ENCODE measurements at places on chromosomes 2 and 18.
A peak's percentile ranks its signal among the peaks of the same experiment; 100 is the strongest.

GRCh38 chr2:241187918-241188234, 601 bp upstream of the ANO7 start:
- DNase-seq = no peak

GRCh38 chr2:113878743-113879142, 11.1 kb upstream of the ACTR3 start:
- DNase-seq = no peak

DNA sequence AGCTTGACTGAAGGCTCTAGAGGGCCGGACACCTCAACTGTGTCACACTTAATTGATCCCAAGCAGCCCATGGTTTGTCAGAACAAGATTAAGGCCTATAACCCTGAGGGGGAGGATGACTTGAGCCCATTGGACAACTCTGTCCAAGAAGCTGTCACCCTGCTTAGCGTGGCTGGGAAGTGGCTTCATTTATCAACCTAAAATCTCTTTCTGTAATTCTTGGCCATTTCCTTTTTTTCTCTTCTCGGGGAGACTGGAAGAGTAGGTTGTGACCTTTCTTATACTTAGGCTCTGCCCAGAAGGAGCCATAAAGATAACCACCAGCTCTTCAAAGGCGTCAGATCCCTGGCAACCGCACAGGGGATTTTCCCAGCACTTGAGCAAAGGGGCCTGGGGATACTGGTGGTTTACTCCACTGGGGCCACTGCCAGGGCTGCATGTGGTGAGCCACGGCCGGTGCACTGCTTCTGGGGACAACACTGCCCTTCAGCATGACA, 265.5 kb downstream of the CYRIA start:
- DNase-seq = no peak

DNA sequence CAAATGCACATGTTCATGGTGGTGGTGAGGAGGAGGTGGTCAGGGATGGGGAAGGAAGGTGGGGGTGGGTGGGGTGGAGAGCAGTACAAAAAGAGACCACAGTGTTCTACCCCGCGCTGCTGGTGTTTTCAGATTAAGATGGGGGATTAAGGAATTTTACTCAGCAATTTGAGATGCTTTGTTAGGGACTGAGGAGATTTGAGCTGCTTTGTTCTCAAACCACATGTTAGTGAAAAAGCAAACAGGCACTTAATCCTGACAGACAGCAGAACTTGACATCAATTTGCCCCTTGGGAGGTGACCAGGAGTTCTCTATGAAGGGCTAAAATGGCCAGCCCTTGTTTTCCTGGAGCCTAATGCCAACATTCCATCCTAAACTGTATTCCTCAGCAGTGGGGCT, 244.5 kb downstream of the MEIS1 start:
- DNase-seq = no peak

DNA sequence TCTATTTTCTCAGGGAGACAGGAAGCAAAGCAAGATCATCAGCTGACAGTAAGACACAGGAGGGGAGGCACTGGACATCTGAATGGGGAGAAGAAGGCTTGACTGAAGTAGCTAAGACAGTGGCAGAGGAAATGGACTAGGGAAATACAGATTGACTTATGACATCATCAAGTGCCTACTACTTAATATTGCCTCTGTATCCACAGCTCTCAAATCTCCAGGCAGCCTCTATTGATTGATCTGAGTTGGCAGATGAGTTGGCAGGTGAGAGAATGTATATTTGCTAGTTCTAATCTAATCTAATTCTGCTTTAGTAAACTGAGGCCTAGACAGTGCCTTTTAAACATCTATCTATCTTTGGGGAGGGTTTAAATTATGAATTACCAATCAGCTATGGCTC, 242.1 kb downstream of the SLC8A1 start:
- DNase-seq = no peak

- no peak for DNase-seq
These were observed 23.7 kb downstream of the CYP27A1 start for GRCh38 chr2:218805627-218806026.

DNA sequence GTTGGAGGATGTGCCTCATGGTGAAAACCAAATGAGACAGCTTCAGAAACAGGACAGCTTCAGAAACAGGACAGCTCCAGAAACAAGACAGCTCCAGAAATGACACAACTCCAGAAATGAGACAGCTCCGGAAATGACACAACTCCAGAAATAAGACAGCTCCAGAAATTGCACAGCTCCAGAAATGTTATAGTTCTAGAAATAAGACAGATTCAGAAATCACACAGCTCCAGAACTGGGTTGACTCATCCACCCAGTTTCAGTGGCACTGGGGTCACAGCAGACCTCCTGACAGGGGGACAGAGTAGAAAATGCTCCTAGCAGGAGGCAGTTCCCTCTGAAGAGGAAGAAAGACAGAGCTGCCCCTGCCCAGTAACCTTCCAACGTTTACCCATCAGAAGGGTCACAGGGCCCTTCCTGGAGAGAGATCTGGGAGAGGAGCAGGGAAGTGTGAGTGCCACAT, 26.9 kb upstream of the COL6A3 start:
- no peak for DNase-seq

DNA sequence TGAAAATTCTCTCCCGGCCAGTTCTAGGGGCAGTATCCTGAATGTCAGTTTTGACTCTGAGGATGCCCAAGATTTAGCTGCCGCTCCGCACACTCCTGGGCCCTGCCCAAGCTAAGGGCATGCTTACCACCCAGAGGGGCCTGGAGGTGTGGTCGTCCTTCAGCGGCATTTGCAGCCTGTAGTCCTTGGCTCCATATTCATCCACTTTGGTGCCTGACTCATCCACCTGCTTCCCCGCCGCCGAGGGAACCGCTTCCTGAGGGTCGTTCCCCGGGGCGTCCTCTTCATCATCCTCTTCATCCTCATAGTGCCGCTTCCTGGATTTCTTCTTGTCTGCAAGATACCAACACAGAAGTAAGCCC, 577 bp downstream of the ERCC3 start:
- DNase-seq = no peak

GRCh38 chr2:105778080-105778607, 33.4 kb downstream of the NCK2 start:
- no peak for DNase-seq

GRCh38 chr2:190343089-190343535, 277 bp upstream of the INPP1 start:
- no peak for DNase-seq

DNA sequence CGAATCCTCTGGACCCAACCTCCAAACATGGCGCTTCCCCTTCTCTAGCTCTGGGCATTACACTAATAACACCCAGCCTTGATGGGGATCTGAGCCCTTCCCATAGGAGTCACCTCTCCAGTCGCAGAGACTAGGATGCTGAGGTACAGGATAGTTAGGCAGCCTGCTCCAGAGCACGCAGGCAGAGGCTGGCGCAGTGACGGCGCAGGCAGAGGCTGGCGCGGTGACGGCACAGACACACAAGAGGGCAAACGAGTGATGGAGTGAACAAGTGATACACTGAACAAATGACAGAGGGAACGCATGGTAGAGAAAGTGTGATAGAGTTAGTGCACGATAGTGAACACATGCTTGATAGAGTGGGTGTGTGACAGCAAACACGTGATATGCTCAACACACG, 518.5 kb downstream of the EIPR1 start:
- no peak for DNase-seq

DNA sequence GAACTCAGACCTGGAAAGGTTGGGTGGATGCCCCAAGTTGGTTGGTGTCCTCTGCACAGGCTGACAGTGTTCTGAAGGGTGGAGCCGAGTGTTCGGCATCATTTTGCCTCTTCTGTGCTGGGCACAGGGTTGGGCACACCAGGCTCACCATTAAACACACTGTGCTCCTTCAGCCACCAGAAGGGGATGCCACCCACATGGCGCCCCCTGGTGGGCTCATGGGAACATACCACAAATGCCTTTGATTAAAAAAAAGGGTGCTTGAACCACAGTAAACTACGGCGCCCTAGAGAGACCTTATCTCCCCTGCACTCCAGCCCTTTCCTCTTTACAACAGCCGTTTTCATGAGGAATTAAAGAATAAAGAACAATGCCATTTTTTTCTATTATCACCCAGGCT, 89.4 kb downstream of the CELF4 start:
- DNase-seq = no peak

GRCh38 chr2:38685116-38685735, 19.3 kb downstream of the GALM start:
- DNase-seq = no peak

- DNase-seq = no peak
These were observed 141.1 kb upstream of the ALPP start for GRCh38 chr2:232237464-232237863.

DNA sequence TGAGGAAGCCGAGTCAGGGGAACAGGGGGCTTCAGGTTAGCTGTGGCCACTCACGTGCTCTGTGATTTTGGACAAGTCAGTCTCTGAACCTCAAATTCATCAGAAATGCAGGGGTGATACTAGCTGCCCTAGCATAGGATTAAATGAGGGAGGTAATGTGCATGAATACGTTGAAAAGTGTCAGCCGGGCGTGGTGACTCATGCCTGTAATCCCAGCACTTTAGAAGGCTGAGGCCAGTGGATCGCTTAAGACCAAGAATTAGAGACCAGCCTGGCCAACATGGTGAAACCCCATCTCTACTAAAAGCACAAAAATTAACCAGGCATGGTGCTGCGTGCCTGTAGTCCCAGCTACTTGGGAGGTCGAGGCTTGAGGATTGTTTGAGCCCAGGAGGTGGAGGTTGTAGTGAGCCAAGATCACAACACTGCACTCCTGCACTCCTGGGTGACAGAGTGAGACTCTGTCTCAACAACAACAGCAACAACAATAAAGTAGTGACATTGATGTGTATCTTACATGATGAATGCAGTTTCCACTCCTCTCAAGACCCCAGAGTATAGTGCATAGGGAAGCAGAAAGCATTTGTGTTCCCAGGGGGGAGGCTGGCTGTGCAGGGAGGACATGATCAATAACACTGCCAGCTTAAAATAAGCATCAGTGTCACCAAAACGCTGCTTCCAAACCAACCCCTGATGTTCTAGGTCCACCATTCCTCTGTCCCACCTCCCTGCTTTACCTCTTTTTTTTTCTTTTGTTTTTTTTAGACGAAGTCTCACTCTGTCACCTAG, 68.8 kb downstream of the HNRNPLL start:
- no peak for DNase-seq

GRCh38 chr2:108623616-108624015, 89.3 kb downstream of the LIMS1 start:
- DNase-seq = no peak

DNA sequence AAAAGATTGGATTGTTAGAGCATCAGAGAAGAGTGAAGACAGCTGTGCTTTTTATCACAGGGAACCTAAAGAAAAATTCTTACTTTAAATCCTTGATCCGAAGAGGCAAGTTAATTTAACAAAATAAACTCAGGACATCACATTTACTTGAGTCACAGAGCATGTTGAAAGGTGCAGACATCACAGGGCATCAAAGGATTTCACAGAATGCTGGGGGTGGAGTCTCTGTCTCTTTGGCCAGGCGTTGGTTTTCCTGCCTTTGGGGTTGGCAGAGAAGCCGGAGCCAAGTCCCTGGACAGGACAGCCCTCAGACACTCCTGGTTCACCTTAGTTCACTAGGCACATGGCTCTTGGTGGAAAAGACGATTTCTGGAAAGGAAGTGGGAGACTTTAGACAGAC, 56.3 kb downstream of the SH3RF3 start:
- no peak for DNase-seq

DNA sequence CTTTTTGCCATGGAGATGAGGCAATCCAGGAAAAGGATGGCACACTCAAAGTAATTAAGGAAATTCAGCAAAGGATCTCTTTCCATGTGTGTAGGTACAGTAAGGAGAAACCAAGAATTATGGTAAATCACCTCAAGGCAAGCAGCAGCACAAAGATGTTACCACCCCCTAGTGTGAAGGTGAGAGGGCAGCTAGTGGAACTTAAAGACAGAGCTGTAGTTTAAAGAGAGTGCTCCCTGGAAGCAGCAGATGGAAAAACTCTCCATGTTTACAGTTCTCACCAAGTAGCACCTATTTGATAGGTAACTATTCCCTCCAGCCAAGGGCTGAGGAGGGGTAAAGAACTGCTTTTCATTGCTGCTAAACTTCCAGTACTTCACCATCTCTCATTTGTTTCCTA, 860.4 kb upstream of the CRIM1 start:
- DNase-seq = no peak

DNA sequence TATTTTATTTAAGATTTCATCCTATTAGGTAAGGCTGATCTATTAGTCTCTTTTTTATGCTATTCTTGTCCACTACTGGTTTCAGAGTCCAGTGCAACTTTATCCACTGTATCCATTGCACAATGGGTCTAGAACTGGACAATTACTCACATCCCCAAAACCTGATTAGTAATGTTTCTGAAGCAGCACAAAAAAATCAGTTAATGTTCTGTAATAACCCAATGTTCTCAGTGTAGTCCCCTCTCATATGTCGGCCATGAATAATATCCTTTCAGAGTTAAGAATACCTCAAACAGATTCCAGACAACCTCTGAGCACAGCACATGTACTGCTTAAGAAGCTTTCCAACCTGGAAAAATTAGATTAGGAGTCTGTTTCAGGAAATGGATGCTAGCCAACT, 29.7 kb downstream of the MGAT4A start:
- DNase-seq = no peak

DNA sequence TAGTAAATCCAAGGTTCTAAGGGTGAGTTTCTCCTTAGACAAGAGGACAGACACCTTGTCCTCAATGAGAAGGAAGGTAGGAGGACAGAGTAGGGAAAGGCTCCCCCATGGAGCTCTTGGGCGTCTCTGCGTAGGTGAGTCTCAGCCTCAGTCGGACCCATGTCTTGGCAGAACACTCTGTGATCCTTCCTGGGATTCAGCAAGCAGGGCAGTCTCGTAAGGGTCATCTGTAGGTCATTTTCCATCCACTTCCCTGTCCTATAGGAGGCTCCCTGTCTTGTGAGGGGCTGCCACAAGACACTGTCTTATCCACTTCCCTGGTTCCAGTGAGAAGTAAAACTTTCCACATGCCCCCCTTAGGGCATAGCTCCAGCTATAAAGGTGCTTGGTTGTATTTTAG, 122.6 kb upstream of the TWIST2 start:
- DNase-seq = no peak

DNA sequence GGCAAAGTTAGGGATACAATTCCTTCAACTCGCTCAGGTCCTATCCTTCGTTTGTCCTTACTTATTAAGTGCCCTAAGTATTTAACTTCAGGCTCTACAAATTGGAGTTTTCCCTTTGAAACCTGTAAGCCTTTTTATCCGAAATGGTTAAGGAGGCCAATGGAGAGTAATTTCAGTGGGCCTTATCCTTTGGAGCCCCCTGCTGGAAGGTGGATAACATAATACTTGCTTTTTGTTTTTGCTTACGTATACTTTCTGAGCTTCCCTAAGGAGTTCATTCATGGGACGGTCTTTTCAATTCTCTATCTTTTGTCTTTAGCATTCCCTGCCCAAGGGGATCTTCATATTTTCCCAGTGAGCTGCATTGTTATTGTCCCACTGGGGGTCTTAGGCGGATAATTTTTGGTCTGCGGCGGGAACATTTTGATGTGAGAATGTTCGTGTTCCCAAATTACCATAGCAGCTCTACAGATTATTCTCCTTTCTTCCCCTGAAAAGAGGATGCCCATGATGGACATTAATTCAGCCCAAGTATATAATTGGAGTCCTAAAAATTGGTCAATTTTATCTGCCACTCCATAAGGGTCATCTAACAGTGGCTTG, 34.4 kb upstream of the TRAPPC8 start:
- peak; percentile 12 for DNase-seq
